Stimulated activated CD8-positive, alpha-beta memory T cell treated with anti-CD3 and anti-CD28 coated beads, Interleukin-15, amount 100 ng/mL, for 48 hours (primary cell): ENCODE measurements at places on chromosomes 2 and 18.

DNA sequence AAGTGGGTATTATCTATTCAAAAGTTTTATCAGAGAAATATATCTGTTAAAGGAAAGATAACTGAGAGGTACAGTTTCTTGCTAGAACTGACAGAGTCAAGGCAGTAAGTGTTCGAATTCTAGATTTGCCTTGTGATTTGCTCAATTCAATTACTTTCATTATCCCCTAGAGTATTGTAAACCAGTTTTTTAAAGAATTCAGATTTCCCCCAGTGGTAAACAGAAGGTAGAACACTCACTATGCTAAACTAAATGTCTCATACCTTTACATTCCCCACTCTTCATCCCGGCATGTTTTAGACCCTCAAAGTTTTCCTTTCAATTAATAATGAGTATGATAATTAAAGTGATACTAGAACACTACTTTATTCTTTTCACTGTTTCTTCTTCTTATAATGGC is 28.6 kb downstream of the TTC21B start:
- no peak for DNase-seq

DNA sequence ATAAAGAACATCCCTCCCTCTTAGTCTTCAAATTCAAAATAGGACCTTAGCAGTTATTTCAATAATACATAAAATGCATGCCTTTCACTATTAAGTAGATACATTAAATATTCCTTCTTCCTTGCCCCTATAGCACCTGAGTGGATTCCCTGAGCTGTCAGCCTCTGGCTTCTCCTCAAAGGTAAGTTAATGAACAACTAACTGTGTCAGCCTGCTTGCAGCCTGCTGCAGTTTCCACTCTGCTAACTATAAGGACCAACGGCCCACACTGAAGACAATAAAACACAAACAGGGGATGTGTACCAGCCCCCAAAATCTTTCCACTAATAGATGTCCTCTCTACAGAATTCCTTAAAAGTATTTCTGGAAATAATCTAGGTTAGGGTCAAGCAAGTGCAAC is 5.0 kb downstream of the KCTD1 start:
- DNase-seq, result no peak

DNA sequence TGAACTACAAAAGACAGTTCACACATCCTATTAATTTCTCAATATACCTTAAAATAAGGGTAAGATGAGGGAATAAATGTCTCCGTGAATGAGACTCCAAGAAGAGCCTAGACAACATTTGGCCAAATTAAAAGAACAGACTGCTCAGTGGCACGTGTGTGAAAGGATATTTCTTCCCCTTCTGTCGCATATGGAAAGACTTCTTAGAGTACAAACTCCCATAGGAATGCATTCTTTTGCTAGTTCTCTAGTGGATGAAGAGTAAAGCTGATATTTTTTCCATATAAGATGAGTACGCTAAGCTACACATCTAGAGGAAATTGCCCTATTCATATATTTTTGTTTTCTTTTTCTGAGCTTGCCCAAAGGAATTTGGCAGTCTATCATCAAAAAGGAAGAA is 710.0 kb upstream of the ID2 start:
- DNase-seq, result no peak

DNA sequence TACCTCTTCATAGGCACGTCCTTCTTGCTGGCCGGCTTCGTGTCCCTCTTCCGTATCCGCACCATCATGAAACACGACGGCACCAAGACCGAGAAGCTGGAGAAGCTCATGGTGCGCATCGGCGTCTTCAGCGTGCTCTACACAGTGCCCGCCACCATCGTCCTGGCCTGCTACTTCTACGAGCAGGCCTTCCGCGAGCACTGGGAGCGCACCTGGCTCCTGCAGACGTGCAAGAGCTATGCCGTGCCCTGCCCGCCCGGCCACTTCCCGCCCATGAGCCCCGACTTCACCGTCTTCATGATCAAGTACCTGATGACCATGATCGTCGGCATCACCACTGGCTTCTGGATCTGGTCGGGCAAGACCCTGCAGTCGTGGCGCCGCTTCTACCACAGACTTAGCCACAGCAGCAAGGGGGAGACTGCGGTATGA is 2.3 kb downstream of the FZD7 start:
- no peak for DNase-seq

- DNase-seq, result no peak
Measured at GRCh38 chr2:85737481-85737880, 16.3 kb upstream of the ATOH8 start.

GRCh38 chr2:3805201-3805939 is 102.0 kb downstream of the DCDC2C start:
- DNase-seq, result no peak

GRCh38 chr2:111632661-111633060 is 251.3 kb downstream of the ANAPC1 start:
- DNase-seq, result no peak

GRCh38 chr2:26070730-26071129 is 36.8 kb downstream of the RAB10 start:
- no peak for DNase-seq

- no peak for DNase-seq
Measured at GRCh38 chr18:79778291-79778791, 19.4 kb upstream of the KCNG2 start.

- no peak for DNase-seq
Measured at GRCh38 chr2:241142063-241142462, 7.2 kb downstream of the PASK start.

DNA sequence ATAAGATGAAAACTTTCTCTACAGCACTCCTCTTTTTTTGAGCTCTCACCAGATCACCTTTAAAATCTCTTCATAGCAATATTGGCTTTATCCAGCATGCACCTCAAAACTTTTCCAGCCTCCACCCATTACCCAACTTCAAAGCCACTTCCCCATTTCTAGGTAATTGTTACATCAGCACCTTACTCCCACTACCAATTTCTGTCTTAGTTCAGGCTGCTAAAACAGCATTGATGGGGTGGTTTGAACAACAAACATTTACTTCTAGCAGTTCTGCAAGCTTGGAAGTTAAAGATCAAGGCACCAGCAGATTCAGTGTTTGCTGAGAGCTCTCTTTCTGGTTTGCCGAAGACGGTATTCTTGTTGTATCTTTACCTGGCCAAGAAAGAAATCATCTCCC is 114.0 kb upstream of the SLC39A10 start:
- DNase-seq, result no peak

DNA sequence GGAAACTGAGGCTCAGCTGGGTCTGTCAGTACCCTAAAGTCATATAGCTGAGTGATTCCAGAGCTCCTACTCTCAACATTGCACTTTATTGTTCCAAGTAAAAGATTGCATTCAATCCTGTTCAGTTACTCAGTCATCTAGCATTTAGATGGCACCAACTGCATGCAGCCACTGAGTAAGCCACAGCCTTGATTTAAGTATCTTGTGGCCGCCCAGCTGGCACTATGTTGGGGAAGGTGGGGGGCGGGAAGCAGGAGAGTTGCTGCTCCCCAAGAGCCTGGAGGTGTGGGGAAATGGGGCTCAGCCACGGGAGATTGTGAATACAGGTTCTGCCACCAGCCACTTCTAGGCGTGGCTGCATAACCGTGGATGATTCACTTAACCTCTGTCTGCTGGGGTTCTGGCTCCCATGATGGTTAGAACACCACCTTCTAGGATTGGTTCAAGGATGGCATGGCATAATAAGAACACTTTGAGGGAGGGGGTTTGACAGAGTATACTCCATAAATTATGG is 17.1 kb downstream of the ZFP36L2 start:
- DNase-seq, result no peak

GRCh38 chr18:7237673-7238272 is 6.9 kb downstream of the LRRC30 start:
- DNase-seq, result no peak

- DNase-seq, result no peak
Measured at GRCh38 chr18:75073654-75074053, 135.3 kb downstream of the PTGR3 start.

- no peak for DNase-seq
Measured at GRCh38 chr2:26521913-26522180, 43.9 kb upstream of the OTOF start.

- no peak for DNase-seq
Measured at GRCh38 chr2:236764716-236765115, 195.1 kb downstream of the ACKR3 start.

DNA sequence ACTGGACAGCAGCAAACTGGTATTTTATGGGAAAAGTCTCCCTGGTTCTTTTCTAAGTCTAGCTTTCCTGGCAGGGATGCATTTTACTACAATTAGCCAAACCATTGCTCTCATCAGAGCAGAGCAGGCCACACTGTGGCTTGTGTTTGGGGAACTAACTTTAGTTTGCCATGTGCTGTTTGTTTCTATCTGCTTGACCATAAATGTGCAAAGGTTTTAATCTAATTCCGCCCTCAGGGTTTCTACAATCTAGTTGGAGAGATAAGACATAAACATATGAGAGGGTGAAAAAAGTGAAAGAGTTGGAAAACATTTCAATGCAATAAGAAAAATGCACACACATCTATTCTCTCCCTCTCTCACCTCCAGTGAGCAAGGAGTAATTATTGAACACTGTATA is 86.9 kb upstream of the MAPK4 start:
- no peak for DNase-seq

- DNase-seq, result no peak
Measured at GRCh38 chr2:171173087-171173486, 12.4 kb upstream of the TLK1 start.

GRCh38 chr2:120878970-120879369 is 143.3 kb downstream of the GLI2 start:
- no peak for DNase-seq

- DNase-seq, result no peak
Measured at GRCh38 chr18:57767259-57768050, 35.7 kb downstream of the ATP8B1 start.

GRCh38 chr2:18055290-18055689 is 176.8 kb downstream of the KCNS3 start:
- no peak for DNase-seq

GRCh38 chr2:205524656-205525055 is 157.6 kb upstream of the NRP2 start:
- DNase-seq, result no peak

GRCh38 chr2:76257802-76258201 is 547.1 kb upstream of the GCFC2 start:
- DNase-seq, result no peak

DNA sequence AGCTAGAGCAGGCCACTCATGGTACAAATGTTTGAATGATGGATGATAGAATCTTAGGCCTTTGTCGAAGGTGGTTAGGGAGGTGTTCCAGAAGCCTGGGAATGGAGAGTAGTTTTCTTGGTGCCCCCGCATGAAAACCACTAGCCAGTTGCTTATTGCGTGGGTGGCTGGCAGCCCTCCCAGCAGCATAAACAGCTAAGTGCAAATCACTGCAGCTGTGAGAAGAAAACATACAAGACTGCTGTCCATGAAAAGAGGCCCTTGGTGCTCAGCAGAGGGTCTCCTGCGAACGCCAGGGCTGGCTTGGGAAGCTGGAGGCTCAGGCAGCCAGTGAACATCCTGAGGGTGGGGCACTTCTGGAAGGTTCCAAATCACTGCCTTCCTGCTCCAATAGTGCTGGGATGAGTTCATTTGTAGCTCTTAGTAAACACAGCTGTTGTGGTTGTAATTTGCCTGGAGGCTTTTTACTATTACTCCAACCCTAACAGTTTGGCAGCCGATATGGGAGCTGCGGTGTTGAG is 118.8 kb downstream of the MGAT5 start:
- no peak for DNase-seq

DNA sequence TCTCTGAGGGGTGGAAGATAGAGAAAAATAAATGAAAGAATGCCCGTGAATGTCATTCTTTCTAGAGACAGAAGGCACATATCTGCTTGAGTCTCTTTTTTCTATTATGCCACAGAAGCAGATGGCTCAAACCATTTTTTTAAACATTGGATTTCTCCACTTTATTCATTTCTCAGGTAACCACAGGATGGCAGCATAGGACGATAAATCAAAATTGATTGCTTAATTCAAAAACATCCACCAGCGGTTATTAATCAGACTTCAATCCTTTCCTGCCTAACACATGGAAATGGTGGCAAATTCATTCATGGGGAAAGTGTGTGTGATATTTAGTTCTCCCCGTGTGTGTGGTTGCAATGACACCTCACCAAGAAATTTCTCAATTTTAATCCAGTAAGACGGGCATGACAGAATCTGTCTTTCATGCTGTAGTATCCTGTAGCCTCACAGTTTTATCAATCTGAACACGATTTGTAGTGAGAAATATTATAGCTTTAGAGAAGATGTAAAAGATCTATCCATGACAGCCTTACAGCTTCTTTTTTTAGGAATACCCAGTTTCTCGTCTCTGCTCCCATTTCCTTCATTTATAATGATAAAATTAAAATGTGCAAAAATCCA is 72.2 kb downstream of the DSC3 start:
- DNase-seq, result no peak

- no peak for DNase-seq
Measured at GRCh38 chr2:127155947-127156346, 49.0 kb upstream of the BIN1 start.

DNA sequence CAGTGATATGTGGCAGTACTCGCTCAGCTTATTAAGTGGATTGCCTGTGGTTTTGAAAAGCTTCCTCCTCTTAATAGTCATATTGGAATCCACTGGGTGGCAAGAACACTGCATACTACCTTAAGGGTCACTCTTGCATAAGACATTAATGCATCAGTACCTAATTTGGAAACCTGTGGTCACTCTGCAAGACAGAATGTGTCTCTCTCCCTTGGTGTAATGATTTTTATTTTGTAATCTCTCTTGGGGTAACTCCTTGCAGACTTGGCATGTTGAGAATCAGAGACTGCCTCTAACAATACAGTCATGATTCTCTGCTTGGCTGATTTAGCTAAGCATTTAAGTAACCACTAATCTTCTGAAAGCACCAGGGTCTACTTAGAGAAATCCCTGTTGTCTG is 33.0 kb upstream of the IER3IP1 start:
- DNase-seq, result no peak

- DNase-seq, result no peak
Measured at GRCh38 chr2:164954954-164955701, at the start of gene SLC38A11. Gene SLC38A11, minus strand, starts transcription at chr2:164955525. Its CDS starts 278 bp downstream, at chr2:164955247.

DNA sequence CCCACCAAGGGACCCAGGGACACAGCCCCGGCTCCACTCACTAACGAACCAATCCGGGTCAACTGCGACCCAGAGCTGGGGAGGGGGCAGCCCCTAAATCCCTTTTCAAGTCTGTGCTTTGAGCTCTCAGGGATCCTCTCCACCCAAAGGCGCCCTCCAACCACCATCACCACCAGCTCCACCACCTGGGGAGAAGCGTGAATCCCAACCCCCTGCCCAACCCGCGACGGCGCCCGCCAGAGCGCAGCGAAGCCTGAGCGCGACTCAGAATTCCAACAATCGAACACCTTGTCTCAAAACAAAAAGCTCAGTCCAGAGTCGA is 497 bp downstream of the DSC3 start:
- no peak for DNase-seq

DNA sequence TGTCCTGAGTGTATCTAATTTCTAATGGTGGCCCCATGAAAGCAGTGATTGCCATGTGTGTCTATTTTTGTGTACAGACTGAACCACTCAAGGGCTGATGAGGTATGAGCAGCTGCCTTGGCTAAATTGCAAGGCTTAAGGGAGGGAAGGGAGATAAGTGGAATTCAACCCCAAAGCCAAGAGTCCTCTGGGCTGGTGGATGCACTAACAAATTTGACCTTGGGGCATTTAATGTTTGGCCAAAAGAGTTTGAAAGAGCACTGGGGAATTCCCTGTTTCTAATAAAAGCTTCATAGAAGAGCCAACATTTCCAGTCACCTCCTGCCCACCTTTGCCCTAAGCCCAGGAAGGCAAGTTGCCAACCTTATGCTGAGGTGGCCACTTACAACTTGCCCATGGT is 172.1 kb downstream of the SETBP1 start:
- no peak for DNase-seq

- no peak for DNase-seq
Measured at GRCh38 chr2:2901384-2902345, 476.0 kb downstream of the EIPR1 start.
